ENCODE measurements at places on chromosomes 7 and 10.

GRCh38 chr10:14904316-14904732, 25.7 kb downstream of the SUV39H2 start:
- peak; percentile 35 for DNase-seq

- DNase-seq, result no peak
These were observed 2.5 kb downstream of the ADAP1 start for GRCh38 chr7:951881-952547.

DNA sequence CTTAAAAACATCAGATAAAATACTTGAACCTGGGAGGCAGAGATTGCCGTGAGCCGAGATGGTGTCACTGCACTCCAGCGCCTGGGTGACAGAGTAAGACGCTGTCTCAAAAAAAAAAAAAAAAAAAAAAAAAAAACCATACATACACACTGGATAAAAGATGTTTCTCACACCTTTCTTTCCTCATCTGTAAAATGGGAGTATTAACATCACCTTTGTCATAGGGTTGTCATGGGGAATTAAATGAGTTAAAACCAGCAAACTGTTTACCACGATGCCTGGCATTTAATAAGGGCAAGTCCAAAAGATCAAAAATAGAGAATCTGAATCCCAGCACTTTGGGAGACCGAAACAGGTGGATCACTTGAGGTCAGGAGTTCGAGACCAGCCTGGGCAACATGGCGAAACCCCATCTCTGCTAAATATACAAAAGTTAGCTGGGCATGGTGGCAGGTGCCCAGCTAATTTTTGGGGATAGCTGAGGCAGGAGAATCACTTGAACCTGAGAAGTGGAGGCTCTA, 12.9 kb downstream of the LRRC20 start:
- no peak for DNase-seq

DNA sequence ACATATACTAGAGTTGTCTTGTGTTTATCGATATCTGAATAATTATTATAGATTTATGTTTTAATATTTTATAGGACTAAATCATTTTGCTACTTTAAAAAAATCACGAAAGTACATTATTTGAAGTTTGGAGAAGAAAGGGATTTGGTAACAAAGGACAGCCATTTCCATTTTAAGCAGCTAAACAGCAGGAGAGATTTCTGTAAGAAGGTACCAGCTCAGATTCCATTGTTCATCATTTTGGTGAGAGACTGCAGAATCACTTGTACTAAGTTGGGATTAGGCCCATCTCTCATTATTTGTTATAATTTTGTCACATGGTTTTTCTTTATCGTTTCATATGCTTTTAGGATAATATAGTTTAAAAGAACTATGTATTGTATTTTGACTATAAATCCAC, 46.7 kb downstream of the PALS2 start:
- no peak for DNase-seq

DNA sequence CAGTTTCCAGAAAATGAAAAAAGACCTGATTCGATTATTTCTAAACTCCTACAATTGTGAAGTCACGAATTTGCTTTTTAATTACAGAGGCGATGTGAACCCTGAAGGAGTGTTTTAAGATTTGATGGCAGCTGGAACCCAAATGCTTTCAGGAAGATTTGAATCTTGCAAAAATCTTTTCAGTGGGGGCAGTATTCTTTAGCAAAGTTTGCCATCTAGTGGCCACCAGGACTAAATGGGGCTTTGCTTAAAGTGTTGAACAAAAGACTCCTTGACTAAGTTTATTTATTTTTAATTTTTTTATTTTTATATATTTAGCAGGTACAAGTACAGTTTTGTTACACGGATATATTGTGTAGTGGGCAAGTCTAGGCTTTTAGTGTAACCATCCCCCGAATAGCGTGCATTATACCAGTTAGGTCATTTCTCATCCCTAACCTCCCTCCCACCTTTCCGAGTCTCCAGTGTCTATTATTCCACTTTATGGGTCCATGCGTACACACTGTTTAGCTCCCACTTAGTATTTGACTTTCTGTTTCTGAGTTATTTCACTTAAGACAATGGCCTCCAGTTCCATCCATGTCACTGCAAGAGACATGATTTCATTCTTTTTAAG, 98.8 kb downstream of the CACNB2 start:
- peak; percentile 70 for DNase-seq

- no peak for DNase-seq
These were observed 10.8 kb downstream of the ANTXRL start for GRCh38 chr10:46297406-46298204.

DNA sequence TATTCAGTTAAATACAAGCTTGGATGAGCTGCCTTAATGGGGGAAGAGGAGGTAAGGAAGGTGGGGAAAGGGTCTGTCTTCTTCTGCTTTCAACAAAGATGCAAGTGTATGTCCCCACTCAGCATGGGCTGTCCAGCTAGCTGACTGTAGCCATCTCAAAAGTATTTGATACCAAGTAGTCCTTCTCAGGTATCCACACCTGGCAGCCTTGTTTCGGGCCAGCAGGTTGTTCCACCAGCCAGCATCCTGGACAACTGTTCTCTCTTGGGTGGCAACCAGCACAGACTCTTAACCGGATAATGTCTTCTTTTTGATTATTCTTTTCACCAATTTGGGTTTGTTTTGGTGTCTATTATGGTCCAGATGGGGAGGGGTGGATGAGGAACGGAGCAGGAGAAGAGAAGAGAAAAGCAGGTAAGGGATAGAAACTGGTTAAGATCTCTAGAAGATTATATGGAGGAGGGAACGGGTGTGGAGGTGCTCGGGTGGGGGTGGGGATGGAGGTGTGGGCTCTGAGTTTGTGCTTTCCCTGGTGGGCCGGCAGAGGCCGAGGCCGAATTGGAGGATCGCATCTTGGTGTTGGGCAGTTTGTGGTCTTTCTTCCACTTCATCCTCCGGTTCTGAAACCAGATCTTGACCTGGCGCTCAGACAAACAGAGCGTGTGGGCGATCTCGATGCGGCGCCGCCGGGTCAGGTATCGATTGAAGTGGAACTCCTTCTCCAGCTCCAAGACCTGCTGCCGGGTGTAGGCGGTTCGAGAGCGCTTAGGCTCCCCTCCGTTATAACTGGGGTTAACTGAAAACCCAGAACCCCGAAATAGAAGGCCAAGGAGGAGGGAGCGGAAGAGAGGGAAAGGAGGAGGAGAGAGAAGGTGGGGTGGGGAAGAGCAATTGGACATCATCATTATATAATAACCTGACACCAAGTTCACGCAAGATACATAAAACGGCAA, 1.5 kb downstream of the HOXA4 start:
- DNase-seq, result no peak

GRCh38 chr7:155800741-155801267, 11.5 kb downstream of the SHH start:
- no peak for DNase-seq

- no peak for DNase-seq
These were observed 11.4 kb upstream of the ZNF12 start for GRCh38 chr7:6718124-6718523.

- DNase-seq, result no peak
These were observed 120.0 kb downstream of the SEMA3E start for GRCh38 chr7:83528925-83529423.

Measured in IMR-90 (cell line).